ENCODE measurements at places on chromosomes 7 and 10.
A peak's percentile ranks its signal among the peaks of the same experiment; 100 is the strongest.

DNA sequence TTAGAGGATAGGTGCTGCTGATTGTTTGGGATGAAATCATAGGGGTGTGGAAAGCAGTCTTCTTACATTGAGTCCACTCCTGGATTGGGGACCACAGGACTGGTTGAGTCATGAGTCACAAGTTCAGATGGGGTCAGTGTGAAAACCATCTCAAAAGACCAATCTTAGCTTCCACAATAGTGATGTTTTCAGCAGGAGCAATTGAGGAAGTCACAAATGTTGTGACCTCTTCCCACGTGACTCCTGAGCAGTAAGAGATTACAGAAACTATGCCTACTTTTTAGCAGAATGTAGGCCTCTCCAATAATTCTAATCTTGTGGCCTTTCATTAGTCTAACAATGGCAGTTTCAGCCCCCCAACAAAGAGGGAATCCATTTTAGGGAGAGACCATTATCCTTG is 256.9 kb upstream of the CDC14C start:
- DNase-seq: no peak

GRCh38 chr10:35007858-35008301 is 82.3 kb downstream of the CUL2 start:
- DNase-seq: no peak

DNA sequence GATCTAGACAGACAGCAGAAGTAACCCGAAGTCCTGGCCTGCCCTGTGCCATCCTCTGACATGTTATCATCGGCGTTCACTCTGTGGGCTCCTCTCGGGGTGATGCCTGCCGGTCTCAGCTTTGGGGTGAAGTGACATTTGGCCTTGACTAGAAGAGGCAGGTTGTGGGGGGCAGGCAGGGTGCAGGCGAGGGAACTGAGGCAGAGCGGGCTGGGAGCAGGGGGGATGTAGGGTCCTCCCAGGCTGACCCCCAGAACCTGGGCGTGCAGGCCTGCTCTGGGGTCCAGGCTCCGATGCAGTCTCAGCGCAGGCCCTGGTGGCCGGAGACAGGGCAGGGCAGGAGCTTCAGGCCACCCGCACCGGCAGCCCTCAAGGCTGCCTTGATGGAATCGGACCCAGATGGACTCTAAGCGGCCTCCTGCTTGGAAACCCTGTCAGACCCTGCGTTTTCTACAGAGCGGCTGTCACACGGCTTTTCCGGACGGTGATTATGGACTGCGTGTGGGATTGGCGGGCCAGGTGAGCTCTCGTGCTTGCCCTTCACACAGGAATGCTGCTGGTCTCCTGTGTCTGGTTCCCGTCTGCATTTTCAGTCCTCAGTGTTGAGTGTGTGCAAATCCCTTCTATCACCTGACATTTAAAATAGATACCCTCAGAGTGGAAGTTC is 842 bp upstream of the JAKMIP3 start:
- no peak for DNase-seq

DNA sequence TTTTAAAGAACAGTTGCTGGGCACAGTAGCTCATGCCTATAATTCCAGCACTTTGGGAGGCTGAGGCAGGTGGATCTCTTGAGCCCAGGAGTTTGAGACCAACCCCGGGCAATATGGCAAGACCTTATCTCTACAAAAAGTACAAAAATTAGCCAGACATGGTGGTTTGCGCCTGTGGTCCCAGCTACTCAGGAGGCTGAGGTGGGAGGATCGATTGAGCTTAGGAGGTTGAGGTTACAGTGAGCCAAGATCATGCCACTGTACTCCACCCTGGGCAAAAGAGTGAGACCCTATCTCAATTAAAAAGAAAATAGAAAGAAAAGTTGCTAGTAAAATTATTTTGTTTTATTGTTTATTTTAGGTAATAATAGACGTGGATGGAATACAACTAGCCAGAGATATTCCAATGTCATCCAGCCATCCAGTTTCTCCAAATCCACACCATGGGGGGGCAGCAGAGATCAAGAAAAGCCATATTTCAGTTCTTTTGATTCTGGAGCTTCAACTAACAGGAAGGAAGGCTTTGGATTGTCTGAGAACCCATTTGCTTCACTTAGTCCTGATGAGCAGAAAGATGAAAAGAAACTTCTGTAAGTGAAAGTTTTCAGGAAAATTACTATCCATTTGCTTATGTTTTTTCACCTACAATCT is 3.0 kb downstream of the NUP42 start:
- peak; percentile 29 for DNase-seq

GRCh38 chr10:80664071-80664680 is 126.5 kb downstream of the SH2D4B start:
- DNase-seq: no peak

- DNase-seq: no peak
Observed at GRCh38 chr7:136030867-136031318, 53.7 kb upstream of the MTPN start.

- DNase-seq: no peak
Observed at GRCh38 chr7:48144291-48144768, 26.9 kb upstream of the ABCA13 start.

DNA sequence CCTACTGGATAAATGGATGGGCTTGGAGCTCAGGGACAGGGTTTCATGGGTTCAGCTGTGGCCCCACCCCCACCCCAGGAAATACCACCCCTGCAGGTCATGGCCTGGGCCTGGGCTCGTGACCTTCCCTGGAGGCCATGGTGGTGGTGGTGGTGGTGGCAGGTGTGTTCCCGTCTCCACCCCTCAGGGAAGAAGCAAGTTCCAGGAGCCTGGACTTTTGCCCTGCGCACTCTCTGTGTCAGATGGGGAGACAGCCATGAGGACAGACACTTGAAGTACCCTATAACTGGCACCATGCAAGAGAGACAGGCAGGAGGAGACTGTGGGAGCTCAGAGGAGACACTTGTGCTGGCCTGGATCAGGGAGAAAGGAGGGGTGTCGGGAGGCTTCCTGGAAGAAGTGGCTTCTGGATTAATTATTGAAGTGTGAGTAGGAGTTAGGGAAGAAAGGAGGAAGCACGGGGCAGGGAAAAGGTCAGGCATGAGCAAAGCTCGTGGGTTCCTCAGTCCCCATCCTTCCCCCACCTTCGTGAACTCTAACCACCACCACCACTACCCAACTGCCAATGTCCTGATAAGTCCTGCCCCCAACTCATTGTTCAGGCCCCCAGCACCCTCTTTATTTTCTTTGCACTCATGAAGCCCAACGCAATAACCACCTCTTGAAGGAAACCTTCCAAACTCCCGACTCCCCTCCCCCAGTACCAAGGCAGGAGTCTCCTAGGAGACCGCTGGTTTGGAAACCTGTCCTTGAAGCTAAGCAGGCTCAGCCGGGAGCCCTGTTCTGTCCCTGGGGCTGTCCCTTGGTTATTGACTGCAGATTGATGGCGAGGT is 8.9 kb downstream of the SH2B2 start:
- DNase-seq: no peak

DNA sequence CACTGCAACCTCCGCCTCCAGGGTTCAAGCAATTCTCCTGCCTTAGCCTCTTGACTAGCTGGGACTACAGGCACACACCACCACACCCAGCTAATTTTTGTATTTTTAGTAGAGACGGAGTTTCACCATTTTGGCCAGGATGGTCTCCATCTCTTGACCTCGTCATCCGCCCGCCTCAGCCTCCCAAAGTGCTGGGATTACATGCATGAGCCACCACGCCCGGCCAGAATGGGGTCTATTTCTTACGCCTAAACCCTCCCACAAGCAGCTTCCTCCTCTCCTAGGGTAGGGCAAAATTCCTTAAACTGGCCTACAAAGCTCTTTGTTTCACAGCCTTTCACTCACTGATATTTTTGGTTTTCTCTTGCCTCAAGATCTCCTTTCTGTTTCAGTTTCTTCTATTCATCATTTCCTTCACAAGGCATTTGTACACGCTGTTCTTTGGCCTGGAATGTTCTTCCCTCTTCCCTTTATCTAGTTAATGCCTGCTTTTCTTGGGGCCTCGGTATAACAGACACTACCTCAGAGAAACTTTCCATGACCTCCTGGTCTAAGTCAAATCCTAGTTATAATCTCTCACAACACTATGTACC is 6.7 kb downstream of the CPEB3 start:
- no peak for DNase-seq

DNA sequence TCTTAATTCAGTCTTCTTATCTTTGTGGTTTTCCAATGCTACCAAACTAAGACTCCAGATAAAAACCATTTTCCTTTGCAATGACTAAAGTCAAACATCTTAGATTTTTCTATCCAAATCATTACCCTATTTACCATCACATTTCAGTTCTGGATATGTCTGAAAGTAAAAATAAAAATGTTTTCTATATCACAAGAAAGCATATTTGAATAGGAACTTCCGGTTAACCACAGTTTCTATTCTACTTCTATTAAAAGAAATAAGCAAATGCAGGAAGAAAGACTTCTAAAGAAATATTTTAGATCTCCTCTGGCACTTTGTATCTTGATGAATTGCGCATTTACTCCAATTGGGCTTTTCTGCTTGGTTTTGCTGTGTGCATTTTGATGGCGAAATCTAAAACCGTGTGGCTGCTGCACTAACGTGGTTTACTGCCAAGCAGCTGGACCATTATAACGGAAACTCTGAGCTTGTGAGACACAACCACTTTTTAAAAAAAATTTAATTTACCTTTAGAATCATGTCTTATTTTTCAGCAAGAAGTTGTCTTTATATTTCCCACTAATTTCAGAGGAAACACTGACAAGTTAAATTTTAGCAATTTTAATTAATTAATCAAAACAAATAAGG is 146.1 kb downstream of the VPS50 start:
- no peak for DNase-seq

GRCh38 chr7:141369422-141369821 is 181.8 kb upstream of the AGK start:
- no peak for DNase-seq

DNA sequence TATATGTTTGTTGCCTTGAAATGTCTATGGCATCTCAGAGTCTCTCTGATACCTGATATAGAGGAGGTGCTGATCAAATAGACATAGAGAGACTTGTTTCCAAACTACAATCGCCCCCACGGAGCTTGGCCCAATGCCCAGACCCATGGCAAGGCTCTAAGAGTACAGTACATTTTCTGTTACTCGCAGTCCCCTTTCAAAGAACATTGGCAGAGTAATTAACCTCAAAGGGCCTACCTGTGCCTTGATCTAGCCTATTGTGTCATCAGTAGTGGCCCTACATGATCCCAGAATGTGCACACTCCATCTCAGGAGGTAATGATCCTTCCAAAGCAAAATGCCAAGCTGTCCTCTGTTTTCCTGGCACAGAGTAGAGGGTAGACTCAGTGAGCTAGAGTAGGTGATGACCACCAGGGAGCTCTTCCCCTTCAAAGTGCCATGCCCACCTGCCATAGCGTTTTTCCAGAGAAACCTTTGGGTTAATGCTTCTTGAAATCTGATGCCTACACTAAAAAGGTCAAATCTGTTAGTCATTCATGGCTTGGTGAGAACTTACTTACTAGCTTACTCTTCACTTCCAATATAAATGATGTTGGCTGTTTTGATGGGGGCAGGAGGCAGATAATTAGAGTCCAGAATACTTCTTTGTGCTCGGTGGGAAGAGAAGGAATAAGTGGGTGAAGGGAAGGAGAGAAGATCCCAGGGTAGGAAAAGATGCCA is 41.2 kb upstream of the ACSL5 start:
- DNase-seq: no peak

DNA sequence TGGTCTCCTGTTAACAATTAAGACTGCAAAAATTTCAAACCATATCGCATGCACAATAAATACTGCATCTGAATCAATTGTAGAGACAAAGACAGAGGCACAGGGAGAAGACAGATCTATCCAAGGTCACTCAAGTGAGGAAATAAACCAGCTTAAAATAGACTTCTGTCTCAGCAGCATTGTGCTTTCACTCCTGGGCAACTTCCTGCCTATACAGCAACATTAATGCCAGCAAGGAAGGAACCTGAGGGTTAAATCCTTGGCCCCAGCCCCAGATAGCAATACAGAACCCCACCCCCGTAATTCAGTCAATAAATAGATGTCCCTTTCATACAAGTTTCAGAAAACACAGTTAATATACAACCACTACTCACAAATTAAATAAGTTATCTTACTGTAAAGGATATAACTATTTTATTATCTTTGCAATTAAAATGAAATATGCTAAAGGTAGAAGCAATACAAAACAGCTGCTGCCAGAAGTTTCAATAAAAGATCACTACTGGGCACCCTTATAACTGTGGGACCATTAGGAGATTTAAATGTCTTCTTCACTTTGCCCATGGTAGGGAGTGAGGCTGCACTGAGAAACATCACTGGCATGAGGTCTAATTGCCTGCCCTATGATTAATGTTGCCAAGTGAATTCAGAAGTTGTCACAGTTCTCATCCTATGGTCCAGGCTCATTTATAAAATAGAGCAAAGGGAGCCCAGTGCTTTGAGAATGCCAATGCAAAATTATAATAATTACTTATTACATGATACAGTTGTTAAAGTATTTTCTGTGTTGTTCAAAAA is 49.4 kb downstream of the CAV1 start:
- no peak for DNase-seq

DNA sequence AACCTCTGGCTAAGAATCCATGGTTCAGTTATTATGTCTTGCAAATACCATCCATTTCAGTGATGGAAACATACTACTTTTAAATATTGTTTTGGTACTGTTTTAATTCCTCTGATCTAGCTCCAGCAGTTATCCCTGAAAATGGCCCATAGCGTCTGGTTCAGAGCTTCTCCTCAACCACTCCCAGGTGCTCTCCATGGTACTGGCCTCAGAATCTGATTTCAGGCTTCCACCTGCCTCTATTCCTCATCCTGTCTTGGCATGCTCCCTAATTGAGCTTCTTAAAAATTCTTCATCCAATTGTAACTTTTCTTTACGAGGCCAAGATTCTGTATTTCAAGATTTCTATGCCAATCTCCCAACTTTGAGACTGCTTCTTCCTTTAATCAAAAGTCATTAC is 236.3 kb downstream of the HTR7 start:
- DNase-seq: no peak

DNA sequence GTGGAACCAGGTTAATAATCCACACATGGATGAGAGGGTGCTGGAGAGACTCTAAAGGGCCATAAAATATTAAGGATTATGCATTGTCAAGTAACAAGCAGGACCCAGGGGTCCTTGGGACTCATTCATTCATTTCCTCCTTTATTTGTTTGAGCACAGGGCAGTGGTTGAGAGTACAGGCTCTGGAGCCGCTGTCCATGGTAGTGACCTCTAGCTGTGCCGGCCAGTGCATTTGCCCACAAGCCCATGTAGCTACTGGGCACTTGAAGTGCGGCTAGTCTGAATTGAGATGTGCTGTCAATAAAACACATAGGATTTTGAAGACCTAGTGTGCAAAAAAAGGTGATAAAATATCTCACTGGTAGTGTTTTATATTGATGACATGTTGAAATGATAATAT is 137.6 kb downstream of the C10orf105 start:
- DNase-seq: no peak

GRCh38 chr7:34042406-34042805 is 137.1 kb downstream of the BMPER start:
- no peak for DNase-seq

- DNase-seq: no peak
Observed at GRCh38 chr7:138070908-138071307, 5.4 kb upstream of the AKR1D1 start.

- DNase-seq: no peak
Observed at GRCh38 chr10:5045095-5045494, 41.4 kb upstream of the AKR1C2 start.
